Stimulated activated CD4-positive, alpha-beta T cell treated with anti-CD3 and anti-CD28 coated beads, TNF-alpha, amount 100 ng/mL, for 1 hour (primary cell): ENCODE measurements at places on chromosomes 13 and 19.

- no peak for DNase-seq
These were observed 72.2 kb downstream of the ATP11A start for GRCh38 chr13:112761701-112762689.

DNA sequence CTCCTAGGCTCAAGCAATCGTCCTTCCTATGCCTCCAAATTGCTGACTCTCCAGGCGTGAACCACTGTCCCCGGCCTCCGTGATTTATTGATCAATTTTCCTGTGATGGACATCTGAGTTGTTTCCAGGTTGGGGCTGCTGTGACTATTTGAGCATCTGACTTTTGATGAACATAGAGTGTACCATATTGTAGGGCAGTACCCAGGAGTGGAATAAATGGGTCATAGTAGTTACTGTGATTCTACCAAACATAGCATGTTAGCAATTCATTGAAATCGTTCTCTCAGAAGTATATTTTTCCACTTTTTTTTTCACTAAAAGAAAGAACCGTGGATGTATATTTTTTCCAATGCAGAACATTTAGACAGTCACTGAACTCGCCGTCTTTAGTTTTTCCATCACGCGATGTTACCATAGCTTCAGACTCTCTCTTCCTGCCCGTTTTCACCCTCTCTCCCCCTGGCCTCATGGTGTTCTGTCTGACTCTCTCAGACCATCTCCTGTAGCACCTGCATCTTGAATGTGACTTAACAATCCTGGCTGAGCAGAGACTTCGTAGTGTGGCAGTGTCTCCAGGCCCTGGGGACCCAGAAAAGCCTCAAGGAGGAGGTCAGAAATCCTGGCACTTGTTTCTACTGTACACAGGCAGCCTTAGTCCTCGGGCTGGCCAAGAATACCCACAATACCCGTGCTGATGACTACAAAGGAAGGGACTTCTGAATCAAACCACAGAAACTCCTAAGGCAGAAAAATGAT is 3.2 kb upstream of the RASGRP4 start:
- no peak for DNase-seq

DNA sequence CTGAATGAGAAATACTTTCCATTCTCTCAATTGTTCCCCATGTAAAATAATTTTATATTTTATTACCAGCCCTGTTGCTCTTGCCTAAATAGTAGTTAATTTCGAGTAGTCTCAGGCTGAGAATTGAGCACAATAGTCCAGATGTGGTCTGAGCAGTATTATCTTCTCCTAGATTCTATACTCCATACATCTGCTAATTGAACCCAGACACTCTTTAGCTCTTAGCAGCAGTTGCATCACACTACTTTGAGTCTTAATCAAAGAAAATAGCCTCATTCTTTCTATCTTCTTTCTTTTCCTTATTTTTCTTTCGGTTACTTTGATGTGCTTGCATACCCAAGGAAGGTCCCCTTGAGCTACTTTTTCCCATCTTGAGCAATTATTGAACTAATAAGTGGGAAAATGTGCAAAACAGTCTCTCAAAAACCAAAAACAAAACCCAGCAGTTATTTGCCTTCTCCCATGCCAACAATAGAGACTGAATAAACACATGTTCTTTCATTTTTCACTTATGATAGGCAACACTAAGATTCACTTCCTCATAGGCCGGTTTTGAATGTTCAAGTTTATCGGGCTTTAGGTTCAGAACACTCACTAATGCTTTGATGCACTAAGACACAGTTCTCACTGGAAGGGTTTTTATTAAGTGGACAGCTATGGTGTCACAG is 204.5 kb downstream of the POU4F1 start:
- no peak for DNase-seq

DNA sequence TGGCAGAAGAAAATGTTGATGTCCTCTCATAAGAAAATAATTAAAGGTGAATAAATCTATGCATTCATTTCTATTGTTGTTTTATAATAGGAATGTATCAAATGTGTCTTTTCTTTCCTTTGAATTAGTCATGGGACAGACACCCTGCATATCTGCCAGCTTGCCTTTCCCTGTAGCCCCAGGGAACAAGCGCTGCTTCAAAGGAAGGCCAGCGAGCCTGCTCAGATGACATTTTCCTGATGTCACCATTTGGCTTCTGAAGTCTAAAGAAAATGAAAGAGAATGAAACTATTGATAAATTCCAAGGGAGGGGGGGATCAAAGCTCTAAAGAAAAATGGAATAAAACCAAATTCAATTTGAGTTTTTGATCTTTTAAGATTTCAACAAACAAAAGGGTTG is 574.8 kb downstream of the IRS2 start:
- no peak for DNase-seq

GRCh38 chr13:112957295-112957677 is 11.7 kb upstream of the MCF2L start:
- DNase-seq: no peak

GRCh38 chr19:2487842-2488241 is 11.9 kb downstream of the GADD45B start:
- no peak for DNase-seq

GRCh38 chr13:76620036-76620435 is 266.2 kb downstream of the KCTD12 start:
- DNase-seq: no peak

GRCh38 chr13:21362741-21363140 is 96.4 kb downstream of the ZDHHC20 start:
- DNase-seq: no peak

DNA sequence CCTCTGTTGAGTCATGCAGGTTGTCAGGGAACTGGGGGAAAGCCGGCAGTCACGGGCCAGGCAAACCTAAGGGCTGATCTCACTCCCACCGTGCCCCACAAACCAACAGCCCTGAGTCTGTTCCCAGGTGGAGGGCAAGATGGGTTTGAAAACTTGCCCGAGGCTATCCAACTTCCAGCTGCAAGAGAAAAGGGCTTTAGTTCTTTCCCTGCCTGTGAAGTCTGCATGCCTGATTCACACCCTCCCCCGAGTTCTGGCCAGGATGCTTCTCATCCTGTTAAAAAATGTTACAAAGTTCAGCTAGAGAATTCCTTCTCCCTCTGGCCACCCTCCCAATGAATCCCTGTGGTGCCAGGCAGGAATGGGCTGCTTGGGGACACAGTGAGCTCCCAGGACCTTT is 33.1 kb downstream of the MYO16 start:
- DNase-seq: no peak

GRCh38 chr13:89925107-89925506 is 1422.4 kb upstream of the MIR17HG start:
- DNase-seq: no peak

GRCh38 chr19:49098795-49099194 is 13.5 kb downstream of the SNRNP70 start:
- DNase-seq: no peak

DNA sequence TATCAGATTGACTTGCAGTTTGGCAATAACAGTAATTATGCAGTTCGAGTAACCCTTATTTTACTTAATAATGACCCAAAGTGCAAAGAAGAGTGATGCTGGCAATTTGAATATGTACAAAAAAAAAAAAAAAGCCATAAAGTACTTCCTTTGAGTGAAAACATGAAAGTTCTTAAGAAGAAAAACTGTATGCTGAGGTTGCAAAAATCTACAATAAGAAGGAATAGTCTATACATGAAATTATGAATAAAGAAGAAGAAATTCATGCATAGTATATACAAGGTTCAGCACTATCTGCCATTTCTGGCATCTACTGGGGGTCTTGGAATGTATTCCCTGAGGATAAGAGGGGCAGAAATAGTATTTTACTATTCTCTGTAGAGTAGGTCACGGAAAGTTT is 55.9 kb downstream of the ZC3H13 start:
- no peak for DNase-seq

GRCh38 chr19:995051-995827 is 5.0 kb upstream of the GRIN3B start:
- no peak for DNase-seq

DNA sequence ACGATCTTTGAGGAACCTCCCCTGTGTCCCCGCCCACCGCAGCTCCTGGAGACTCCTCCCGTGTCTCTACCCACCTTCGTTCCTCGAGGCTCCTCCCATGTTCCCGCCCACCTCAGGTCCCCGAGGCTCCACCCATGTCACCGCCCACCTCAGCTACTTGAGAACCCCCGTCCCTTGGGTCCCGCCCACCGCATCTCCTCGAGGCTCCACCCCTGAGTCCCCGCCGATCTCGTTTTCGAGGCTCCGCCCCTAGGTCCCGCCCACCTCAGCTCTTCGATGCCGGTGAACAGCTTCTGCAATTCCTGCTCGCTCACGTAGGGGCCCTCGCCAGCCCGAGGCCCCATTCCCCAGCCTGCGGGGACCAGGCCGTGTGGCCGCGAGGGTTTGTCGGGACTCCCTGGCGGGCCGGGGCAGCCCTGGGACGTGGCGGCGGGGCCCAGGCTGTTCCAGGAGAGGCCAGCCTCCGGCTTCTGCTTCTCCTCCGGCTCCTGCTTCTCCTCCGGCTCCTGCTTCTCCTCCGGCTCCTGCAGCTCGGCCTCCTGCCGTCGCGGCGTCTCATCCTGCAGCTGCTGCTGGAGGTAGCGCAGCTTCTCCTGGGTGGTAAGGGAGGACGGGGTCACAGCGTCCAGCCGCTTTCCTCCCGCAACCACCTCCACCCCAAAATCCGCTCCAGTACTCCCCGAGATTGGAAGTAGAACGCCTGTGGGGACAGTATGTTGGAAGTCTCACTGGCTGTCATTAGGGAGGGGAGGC is 16.7 kb downstream of the TSKS start:
- no peak for DNase-seq

DNA sequence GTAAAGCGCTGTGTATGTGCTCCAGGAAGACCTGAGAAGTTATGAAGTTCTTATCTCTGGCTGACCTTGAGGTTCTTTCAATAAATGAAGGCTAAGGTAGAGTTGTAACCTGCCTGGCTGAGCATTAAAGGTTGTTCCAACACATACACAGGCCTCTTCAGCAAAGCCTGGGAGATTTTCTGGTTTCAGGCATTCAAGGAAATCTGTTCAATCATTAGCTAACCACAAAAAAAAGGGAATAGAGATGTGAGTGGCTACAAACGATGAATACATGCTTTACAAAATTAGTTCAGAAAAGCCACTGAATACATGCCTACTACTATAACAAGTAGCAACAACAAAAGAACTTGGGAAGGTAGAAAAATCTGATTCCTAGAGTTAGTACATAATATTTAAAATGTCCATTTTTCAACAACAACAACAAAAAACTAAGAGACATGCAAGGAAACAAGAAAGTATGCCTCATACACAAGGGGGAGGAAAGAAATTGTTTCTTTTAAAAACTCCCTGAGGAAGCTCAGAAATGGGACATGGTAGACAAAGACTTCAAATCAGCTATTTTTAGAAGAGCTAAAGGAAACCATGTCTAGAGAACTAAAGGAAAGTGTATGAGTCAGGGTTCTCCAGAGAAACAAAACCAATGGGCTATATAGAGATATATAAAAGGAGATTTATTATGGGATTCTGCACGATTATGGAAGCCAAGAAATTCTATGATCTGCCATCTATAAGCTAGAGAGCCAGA is 191.5 kb upstream of the IPO5 start:
- DNase-seq: no peak

DNA sequence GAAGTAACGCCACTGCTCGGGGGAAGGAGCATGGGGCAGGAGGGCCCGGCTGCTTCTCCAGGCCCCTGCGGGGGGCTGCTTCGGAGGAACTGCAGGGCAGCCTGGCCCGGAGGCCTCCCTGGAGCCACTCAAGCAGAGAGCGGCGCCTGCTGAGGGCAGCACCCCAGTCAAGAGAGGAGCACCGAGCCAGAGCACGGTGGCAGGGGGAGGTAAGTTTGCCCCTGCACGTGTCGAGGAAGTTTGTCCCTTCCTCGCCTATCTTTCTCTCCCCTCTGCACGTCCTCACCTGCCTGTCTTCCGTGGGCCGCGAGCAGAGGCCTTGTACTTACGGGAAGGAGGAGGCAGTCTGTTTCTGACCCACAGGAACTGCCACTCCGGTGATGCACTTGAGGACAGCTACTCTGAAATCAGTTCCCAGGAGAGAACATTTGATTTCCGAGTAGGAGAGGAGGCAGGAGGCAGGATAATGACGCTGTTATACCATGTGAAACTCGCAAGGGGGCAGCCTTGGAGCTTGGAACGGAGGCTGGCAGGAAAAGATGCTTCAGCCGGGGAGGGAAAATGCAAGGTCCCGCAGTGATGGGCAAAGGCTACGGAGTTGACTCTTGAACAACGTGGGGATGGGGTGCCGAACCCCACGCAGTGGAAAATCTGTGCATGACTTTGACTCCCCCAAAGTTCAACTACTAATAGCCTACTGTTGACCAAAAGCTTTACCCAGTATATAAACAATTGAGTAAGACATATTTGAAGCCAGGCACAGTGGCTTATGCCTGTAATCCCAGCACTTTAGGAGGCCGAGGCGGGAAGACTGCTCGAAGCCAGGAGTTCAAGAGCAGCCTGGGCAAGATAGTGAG is 5.0 kb downstream of the FFAR1 start:
- peak; percentile 39 for DNase-seq

- no peak for DNase-seq
These were observed 4.2 kb downstream of the MISP start for GRCh38 chr19:755063-755462.

- DNase-seq: no peak
These were observed 189.0 kb downstream of the LACC1 start for GRCh38 chr13:44068737-44069136.

GRCh38 chr13:74372511-74372910 is 238.3 kb upstream of the KLF12 start:
- DNase-seq: no peak
